ENCODE measurements at places on chromosomes 2 and 18.

GRCh38 chr2:241865416-241865956 lies 4.0 kb upstream of the RTP5 start:
- DNase-seq: no peak

GRCh38 chr2:100416397-100416934 lies 1.0 kb downstream of the CHST10 start:
- DNase-seq: no peak

DNA sequence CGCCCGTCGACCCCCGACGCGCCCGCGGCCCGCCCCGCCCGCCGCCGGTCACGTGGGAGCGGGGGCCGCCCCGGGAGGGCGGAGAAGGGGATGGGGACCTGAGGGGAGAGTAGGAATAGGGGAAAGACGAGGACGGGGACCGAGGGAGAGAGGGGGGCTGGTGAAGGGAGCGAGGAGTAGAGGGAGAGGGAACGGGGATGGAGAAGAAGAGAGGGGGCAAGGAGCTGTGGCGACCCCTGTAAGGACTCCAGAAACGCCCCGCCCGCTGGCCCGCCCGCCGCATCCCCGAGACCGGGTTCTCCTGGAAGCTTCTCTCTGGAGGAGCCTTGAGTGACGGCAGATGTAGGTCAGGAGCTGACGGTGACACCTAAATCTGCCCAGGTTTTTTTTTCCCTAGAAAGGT lies 615 bp downstream of the ADNP2 start:
- DNase-seq: no peak

GRCh38 chr2:17470855-17471641 lies 47.2 kb downstream of the RAD51AP2 start:
- no peak for DNase-seq

DNA sequence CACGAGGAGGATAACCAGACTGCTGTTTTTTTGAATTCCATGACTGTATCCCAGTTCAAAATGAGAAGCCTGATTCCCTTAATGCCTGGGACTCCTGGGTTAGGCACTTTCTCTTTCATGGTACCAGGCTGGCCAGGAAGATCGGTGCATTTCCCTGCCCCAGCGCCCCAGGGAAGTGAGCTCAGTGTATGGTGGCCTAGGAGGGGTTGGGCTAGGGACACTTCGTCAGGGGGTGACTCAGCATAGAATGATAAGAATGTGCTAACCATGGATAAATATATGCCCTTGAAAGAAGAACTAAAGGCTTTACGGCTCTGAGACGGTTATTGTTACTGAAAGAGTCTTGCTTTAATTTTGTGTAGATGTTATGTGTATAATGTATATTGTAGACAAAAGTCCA lies 27.5 kb upstream of the FAM237A start:
- no peak for DNase-seq

GRCh38 chr2:158181171-158181570 lies 79.5 kb downstream of the UPP2 start:
- peak; percentile 50 for DNase-seq

DNA sequence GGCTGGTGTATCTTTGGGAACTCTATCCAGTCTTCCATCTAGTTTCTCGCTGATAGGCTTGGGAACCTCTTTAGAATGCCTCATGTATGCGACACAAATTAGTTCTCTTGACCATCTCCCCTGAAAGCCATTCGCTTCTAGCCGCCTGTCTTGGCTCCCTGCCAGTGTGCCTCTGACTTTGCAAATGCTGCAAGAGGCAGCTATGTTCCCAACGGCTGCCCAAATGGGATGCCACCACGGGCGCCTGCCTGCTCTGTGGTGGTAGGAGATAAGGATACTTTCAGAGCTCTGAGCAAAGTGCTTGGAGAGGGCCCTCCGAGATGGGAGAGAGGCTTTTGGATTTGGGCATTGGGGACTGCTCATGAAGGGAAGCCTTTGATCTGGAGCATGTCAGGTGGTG lies 77.7 kb upstream of the IGFBP5 start:
- DNase-seq: no peak

DNA sequence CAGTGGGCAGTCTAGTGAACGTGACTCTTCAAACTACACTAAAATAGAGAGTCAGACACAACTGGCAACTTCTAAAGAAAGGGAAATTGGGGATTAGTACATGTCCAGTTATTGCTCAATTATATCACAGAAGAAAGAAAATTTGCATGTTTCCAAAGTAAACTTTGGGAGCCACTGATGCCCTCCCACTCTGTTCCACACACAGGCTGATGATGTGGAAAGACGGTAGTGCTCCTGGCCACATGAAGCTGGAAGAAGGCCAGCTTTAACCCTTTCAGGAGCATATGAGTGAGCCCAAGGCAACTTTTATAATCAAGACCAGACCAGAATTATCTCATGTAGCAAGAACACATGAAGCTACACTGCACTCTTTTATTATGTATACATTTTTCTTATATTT lies 141.0 kb downstream of the NR4A2 start:
- DNase-seq: no peak

DNA sequence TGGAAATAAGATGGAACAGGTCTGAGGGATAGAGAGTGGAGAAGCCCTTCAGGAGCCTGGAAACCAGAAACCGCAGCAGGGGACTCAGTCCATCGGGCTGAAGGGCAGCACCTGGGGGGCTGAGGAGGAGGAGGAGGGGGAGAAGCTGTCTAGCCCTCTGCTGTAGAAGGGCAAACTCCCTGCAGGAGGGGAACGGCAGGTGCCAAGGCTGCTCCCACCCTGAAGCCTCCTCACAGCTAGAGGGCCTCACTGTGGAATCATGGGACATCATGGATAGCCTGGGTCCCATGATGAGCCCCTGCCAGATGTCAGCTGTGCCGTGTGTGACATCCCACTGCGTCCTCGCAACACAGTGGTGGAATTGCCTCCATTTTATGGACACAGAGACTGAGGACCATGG lies 435 bp downstream of the MYO7B start:
- no peak for DNase-seq

- no peak for DNase-seq
Observed at GRCh38 chr2:223199531-223200515, 147.8 kb downstream of the KCNE4 start.

GRCh38 chr18:2981212-2981728 lies 31.7 kb downstream of the LPIN2 start:
- no peak for DNase-seq

DNA sequence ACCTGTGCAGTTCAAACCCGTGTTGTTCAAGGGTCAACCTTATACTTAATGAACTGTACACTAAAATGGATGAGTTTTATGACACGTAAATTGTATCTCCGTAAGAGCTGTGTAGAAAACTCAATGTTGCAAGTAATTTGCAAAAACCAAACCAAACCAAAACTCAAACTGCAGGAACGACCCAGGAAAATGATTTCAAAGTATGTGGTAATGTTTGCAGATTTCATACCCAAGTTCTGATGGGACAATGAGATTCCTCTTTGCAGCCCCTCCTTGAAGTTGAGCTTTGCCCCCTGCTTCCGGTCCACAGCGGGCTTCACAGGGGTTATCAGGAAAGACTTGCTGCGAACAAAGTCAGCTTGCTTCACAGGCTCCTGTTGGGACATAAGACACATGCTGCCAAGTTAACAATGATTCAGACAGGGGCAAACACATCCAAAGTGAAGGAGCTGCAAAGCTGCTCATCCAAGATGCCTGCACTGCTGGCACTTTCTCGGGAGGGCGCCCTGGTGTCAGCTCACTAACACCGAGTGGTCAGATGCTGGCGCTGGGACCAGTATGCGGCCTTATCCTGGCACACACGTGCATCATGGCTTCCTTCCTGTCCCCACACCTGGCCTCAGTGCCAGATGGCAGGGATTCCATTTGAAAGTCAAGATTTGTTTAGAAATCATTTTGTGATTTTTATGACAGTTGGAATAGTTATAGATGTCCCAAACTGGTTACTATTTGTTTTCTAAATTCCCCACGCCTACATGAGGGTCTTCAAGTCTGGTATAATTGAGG lies 65.2 kb upstream of the MGAT4A start:
- DNase-seq: no peak
